ENCODE measurements at places on chromosomes 7 and 10. TPM values are rescaled to one million over a fixed set of nuclear protein-coding genes. Genes with fewer than 3 reads are reported as not detected.

DNA sequence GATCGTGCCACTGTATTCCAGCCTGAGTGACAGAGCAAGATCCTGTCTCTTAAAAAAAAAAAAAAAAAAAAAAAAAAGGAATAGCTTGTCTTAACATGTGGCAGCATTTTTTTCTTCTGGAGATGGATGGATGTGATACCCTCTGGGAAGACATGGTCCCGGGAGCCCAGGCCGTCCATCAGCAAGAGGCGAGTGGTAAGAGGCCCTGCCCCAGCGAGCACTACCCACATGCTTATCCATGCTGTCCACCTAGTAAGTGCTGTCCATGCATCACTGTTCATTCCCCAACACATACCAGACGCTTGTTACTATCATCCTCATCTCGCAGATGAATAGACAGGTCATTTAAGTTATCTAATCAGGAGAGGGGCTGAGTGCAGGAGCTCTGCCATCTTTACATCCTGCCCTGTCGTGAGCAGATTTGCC lies 12.9 kb downstream of the ATP6V1F start:
- no peak overlapping the region for H3K4me3 ChIP-seq
- H3K27me3 ChIP-seq: no peaks in the 10 kb centered on the region
- no peak for DNase-seq
- H3K27ac ChIP-seq: no peak overlapping the region

- no peaks in the 10 kb centered on the region for H3K4me1 ChIP-seq
- no peak overlapping the region for H3K27ac ChIP-seq
- H3K36me3 ChIP-seq: no peaks in the 10 kb centered on the region
- DNase-seq: no peak
- H3K4me3 ChIP-seq: no peak overlapping the region
These were observed 97.8 kb downstream of the OAT start for GRCh38 chr10:124320778-124321432.

DNA sequence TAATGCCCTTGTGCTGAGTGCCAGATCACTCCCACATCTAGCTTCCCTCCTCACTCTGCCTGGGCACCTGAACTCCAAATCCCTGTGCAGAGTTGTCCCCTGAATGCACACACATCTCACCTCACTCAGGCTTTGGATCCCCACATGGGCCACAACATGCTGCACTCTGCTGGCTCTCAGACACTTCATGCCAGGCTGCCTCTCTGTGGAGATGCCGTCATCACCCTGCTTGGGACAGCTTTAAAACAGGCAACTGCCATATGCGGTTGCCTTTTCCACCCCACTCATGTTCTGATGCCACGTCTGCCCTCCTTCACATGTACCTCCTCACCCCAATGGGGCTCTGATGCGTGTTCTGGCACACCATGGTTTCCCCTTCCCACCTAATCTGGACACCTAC lies 477.0 kb downstream of the GFRA1 start:
- DNase-seq: no peak
- H3K27ac ChIP-seq: no peak overlapping the region
- no peaks in the 10 kb centered on the region for H3K4me1 ChIP-seq
- H3K36me3 ChIP-seq: no peaks in the 10 kb centered on the region

DNA sequence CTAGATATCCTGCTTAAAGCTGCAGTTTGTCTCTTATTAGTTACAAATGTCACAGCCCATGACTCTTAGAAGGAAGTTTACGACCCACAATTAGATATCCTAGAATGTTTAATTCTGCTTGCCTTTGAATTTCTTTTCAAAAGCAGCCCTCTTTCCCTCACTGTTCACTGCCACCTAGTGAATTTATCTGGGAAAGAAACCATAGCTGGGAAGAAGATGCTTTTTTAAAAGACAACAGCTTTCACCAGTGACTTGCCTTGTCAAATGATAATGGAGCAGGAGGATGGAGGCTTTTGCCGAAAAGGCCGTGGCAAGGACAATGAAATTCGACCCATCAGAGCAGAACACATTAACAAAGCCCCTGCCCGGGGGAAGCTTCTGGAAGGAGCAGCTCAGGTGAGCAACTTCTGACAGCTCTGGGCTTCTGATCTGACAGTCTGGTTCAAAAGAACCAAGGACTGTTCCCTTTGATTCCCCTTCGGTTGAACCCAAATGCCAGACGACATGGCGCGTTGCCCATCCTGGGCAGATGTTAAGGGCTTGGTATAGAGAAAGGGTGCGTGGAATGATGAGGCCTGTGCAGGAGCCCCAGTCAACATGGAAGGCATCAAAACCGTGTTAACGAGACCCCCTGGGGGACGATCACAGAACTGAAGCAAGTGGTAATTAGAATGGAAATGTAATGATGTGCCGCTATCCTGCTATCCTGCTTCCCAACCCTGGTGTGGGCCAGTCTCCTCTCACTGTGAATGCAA lies 236.8 kb downstream of the FRMD4A start:
- no peaks in the 10 kb centered on the region for H3K36me3 ChIP-seq
- no peak overlapping the region for H3K4me3 ChIP-seq
- DNase-seq: no peak
- no peaks in the 10 kb centered on the region for H3K4me1 ChIP-seq
- no peak overlapping the region for H3K27ac ChIP-seq

The PRKAG2 gene
- total RNA-seq: 38.9 TPM

- H3K27ac ChIP-seq: no peak overlapping the region
- H3K27me3 ChIP-seq: no peaks in the 10 kb centered on the region
- H3K4me3 ChIP-seq: no peak overlapping the region
- no peak for DNase-seq
- H3K4me1 ChIP-seq: no peaks in the 10 kb centered on the region
- no peaks in the 10 kb centered on the region for H3K36me3 ChIP-seq
These were observed 143.6 kb upstream of the KIF5B start for GRCh38 chr10:32199714-32200394.

- no peaks in the 10 kb centered on the region for H3K27me3 ChIP-seq
- no peaks in the 10 kb centered on the region for H3K4me1 ChIP-seq
- no peaks in the 10 kb centered on the region for H3K36me3 ChIP-seq
- peak overlapping the region; percentile 77 for H3K27ac ChIP-seq
- no peak overlapping the region for H3K4me3 ChIP-seq
These were observed 362.0 kb upstream of the NFE2L3 start for GRCh38 chr7:25789701-25790640.

DNA sequence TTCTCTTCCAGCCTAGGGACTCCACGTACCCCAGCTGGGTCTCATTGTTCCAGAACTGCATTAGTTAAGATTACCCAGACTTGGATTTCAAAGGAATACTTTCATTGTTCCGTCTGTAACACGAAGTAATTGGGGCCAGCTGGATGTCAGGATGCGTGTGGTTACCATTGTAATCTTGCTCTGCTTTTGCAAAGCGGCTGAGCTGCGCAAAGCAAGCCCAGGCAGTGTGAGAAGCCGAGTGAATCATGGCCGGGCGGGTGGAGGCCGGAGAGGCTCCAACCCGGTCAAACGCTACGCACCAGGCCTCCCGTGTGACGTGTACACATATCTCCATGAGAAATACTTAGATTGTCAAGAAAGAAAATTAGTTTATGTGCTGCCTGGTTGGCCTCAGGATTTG lies 21.0 kb downstream of the LRRC17 start:
- H3K27ac ChIP-seq: peak overlapping the region; percentile 37
- peak; percentile 27 for DNase-seq
- no peaks in the 10 kb centered on the region for H3K4me1 ChIP-seq
- H3K27me3 ChIP-seq: no peaks in the 10 kb centered on the region
- H3K4me3 ChIP-seq: no peak overlapping the region
- no peaks in the 10 kb centered on the region for H3K36me3 ChIP-seq

- DNase-seq: no peak
- H3K36me3 ChIP-seq: no peaks in the 10 kb centered on the region
- H3K4me3 ChIP-seq: no peak overlapping the region
- no peaks in the 10 kb centered on the region for H3K27me3 ChIP-seq
- H3K27ac ChIP-seq: no peak overlapping the region
These were observed 15.1 kb downstream of the ADD3 start for GRCh38 chr10:110022716-110023504.

- H3K36me3 ChIP-seq: no peaks in the 10 kb centered on the region
- no peak overlapping the region for H3K4me3 ChIP-seq
- no peak for DNase-seq
- peaks cover 6% of the 10 kb centered on the region for H3K27me3 ChIP-seq
- H3K27ac ChIP-seq: no peak overlapping the region
These were observed 9.3 kb upstream of the MYL7 start for GRCh38 chr7:44150466-44150832.

GRCh38 chr10:102395400-102396316 lies at the start of gene NFKB2:
Gene NFKB2 (plus strand): TSS chr10:102395705. CDS start chr10:102395960, 255 bp downstream.
- H3K36me3 ChIP-seq: no peaks in the 10 kb centered on the region
- no peaks in the 10 kb centered on the region for H3K27me3 ChIP-seq
- peak within 1 kb of the TSS; percentile 85 for H3K4me3 ChIP-seq
- peaks cover 44% of the 10 kb centered on the region for H3K4me1 ChIP-seq
- DNase-seq: peak; percentile 92
- H3K27ac ChIP-seq: peak within 1 kb of the TSS; percentile 97

- no peaks in the 10 kb centered on the region for H3K4me1 ChIP-seq
- H3K36me3 ChIP-seq: peaks cover 4% of the 10 kb centered on the region
- H3K27ac ChIP-seq: no peak overlapping the region
- no peak for DNase-seq
- H3K27me3 ChIP-seq: no peaks in the 10 kb centered on the region
These were observed 63.9 kb downstream of the VOPP1 start for GRCh38 chr7:55508221-55509011.

DNA sequence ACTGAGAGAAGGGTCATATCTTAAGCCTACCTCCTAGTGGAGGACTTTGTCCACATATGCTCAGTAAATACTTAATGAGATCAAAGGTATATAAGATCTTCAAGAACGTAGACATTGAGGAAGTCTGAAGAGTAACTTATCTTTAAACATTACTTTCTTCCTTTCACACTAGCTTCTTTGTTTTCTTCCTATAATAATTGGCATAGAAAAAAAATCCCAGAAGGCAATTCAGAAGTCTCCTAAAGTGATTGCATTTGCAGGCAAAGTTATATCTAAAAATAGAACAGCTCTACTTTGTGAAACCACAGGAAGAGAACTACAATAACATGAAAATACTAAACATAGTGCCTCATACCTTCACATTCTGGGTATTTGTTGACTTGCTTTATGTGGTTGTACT lies 150.4 kb downstream of the PPP1R3A start:
- no peak overlapping the region for H3K4me3 ChIP-seq
- no peaks in the 10 kb centered on the region for H3K4me1 ChIP-seq
- H3K27ac ChIP-seq: no peak overlapping the region
- no peak for DNase-seq
- H3K27me3 ChIP-seq: no peaks in the 10 kb centered on the region
- H3K36me3 ChIP-seq: no peaks in the 10 kb centered on the region

Data from transverse colon (tissue), 4 donors.